ENCODE measurements at places on chromosomes 12 and 14.

DNA sequence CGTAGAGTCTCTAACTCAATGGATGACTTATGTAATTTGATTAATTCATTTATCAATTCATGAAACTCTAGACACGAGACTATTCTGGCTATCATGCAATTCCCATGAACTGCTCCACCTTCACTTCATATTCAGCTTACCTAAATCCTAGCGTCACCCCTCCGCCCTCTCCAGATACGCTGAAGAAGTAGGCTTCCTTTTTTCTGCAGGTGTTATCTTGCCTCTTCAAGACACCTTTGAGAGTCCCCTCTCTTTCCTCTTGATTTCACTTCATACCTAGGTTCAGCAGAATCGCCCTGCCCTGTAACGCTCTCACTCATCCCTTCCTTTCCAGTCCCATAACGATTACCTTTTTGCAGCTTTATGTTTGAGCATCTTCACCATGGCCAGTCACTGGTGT is 4.0 kb upstream of the RNASE4 start:
- DNase-seq, result no peak

GRCh38 chr12:46815809-46816208 is 10.0 kb downstream of the SLC38A4 start:
- no peak for DNase-seq

- DNase-seq, result no peak
Observed at GRCh38 chr12:132055535-132056096, 88.5 kb downstream of the DDX51 start.

GRCh38 chr12:47192051-47192450 is 112.3 kb upstream of the AMIGO2 start:
- no peak for DNase-seq

DNA sequence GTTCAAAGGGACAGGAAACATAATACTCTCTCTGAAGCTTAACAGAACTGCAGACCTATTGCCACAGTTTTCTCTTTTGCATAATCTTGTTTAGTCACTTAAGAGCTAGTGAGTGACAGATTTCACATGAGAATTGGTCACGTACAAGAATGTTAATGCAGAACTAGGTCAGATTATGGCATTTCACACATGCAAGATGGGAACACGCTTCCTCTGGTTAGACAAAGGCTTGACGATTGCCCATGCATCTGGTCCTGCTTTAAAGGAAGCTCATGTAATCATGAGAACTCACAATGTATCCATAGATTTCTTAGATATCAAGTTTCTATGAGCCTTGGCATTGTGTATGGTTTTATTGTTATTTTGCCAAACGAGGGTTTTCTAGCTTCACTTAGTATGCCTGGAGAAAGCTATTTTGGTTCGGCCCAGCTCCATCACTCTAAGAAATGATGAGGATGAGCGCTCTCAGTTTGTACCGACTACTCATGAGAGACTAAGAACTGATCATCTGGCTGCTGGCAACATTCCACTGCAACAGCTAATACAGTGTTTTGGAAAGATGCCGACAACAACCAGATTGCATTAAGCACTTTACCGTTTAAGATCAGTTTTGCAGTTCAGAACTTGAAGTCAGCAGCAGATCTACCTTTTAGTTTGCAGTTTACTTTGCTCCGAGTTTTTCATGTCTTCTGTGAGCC is 380.0 kb downstream of the DIO2 start:
- DNase-seq, result peak; percentile 40

DNA sequence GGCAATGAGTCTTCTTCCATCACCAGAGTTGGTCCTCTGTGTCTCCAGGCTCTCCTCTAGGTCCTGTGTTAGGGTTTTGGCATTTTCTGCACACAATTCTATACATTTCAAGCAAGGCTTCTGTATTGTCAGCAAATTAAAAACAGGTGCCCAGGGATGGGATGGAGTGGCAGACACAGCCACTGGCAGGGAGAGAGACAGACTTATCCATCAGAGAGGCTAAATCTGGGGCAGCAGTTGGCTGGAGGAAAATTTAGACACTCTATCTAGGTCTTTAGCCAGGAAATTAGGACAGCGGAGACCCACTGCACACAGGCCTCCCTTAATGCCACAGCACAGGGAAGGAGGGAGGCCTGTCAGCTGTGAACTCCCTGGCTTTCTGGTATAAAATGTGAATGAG is 20.2 kb downstream of the PLEKHD1 start:
- no peak for DNase-seq

DNA sequence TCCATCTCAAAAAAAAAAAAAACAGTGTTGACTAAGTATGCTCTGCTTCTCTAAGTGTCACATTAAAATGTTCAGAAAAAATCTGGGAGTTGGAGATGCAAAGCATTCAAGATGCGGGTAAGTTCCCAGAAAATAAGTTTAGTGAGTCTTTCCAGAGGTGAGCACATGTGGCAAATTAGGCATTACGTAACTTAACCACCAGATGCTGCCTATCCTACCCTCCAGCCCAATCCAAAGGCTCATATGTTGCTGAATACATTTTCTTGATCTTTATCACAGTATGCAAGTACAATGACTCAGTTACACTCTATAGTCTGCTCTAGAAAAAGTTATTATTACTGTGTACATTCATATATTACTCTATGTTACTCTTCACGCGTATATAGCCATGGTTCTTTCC is 3.6 kb downstream of the SLC2A14 start:
- DNase-seq, result peak; percentile 46

DNA sequence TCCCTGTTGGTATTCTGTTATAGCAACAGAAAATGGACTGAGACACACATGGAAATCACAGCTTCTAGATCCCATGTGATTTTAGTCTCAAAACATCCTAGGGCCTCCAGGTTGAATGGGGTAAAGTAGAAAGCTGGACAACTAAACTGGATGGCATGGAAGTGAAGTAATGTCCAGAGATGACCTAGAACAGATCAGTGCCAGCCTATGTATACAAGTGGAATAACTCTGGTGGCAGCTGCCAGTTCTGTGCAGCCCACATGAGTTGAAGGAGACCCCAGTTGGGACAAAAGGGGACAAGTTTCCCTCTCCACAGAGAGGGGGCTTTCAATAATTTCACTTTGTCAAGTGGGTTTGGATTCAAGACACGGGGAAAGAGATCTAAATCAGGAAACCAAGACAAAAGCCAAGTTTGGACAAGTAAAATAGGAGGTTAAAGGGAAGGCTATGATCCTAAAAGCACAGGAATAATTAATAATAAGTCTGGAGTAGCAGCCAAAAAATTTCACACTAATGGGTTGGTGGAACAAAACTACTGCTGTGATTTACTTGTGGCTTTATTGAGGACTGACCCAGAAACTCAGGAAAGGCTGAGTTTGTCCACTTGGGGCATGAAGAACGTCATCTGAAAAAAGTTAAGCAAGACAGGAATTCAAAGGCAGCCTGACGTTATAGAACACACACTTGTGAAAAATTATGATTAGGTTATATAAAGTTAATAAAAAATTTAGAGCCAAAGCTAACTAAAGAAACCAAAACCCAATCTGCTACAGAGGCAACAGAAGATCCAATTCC is 11.7 kb downstream of the KIF21A start:
- DNase-seq, result no peak

DNA sequence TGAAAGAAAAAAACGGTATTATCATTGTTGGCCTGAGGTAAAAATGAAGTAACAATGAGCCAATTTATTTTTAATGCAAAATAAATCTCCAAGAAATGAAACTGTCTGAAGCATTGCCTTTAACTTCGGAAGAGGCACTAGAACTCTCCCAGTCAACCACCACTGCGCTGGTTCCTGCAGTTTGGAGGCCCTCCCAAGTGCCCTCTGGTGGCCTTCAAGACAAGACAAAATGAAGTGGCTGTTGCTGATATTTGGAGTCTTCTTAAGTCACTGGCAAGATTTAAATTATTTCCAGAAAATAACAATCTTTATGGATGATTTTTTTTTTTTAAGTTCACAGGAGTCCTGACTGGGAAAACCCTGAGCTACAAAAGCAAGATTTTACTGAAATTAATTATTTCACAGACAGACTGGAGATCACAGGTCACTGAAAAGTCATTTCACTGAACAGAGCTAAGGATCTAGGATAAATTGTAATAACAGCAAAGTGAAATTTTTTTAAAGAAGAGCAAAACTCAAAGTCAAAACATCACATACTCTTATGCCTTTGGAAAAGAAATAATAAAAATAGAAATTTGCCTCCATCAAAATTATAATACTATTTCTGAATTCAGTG is 58.2 kb downstream of the DICER1 start:
- peak; percentile 50 for DNase-seq

GRCh38 chr12:26953447-26953846 is 15.2 kb downstream of the FGFR1OP2 start:
- no peak for DNase-seq

- DNase-seq, result no peak
Observed at GRCh38 chr12:24328261-24328660, 378.8 kb upstream of the SOX5 start.

- no peak for DNase-seq
Observed at GRCh38 chr14:44113769-44114730, 393.0 kb downstream of the FSCB start.

DNA sequence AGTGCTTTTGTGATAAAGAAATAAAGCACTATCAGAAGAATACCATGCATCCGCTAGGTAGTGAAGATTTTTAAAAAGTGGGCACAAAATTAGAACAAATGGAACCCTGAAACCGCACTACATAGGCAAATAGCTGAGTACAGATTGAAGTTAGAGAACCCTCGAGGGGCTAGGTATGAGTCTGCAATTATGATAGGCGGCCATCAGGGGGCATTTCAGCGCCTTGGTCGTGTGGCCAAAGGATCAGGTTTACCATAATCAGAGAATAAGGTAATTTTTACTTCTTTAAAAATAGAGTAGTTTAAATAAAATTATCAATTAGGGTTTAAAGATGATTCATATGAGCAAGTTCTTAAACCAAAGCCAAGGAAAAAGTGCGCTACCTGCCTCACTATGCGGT is 129.8 kb downstream of the TMX1 start:
- no peak for DNase-seq

GRCh38 chr12:92363295-92364146 is 217.9 kb upstream of the BTG1 start:
- DNase-seq, result no peak

- no peak for DNase-seq
Observed at GRCh38 chr12:113190761-113191160, 5.2 kb downstream of the RITA1 start.

DNA sequence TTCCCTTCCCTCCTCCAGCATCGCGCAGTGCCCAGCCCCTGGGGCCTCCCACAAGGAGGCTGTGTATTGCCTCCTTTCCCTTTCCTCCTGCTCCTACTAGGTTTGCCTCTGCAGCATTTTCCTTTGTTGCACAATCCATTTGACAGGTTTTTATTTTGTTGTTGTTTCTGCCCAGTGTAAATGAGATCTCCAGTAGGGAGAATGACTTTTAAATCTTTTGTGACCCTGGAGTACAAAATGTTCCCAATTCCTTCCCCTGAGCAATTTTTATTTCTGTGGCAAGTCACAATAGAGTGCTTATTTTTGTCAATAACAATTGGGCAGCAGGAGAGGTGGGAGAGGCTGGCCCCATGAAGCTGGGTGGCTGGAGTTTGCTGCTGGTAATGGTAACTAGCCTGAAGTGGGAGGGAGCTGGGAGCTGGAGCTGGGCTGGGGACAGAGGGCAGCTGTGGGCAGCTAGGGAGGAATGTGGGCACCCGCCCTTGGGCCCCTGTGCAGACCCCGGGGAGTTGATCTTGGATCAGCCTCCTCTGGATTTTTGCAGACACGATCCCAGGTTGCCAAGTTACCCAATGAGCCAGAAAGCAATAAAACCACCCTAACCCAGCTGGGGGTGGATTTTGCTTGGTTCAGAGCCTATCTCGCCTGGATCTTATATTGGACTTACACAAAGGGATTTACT is 160.1 kb downstream of the KTN1 start:
- no peak for DNase-seq

GRCh38 chr14:105165134-105165704 is 3.4 kb downstream of the JAG2 start:
- DNase-seq, result no peak

GRCh38 chr14:30872602-30873001 is 1.8 kb upstream of the COCH start:
- DNase-seq, result no peak

GRCh38 chr12:112418273-112418607 is 507 bp upstream of the PTPN11 start:
- no peak for DNase-seq

DNA sequence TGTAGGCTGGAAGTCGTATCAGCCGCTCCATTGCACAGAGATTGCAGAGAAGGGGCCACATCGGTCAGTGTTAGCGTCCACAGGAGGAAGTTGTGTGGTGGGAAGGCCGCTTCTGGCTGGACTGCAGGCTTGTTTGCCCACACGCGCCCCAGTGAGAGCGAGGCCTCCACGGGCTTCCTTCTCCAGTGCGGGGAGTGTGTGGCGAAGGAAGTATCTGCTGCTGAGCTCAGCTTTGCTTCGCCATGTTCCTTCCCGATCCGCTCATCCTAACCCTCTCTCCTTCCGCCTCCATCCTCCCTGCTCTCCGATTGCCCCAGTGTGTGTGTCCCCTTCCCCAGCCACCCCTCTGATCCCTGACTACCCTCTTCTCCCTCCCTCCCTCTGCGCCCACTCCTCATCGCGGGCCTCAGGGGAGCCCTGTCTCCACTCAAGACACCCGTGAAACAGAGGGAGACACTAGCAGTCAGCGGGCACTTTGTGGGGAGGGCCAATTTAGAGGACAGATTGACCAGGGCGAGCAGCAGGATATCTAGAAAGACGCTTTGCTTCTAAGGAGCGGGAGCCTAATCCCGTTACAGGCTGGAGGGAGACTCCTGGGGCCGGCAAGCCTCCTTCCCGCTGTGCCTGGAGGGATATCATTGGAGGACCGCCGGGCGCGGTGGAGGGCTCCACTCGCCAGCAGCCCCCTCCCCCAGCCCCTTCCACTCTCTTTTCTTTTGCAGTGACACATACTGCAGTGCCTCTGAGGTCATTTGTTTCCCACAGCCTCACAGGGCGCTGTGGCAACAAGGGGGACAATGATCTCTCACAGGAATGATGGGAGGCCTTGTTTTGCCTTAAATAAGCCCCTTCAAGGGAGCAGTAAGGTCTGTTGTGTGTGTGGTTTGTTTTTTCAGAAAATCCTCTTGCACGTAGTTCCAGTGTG is 428.8 kb downstream of the ZFP36L1 start:
- DNase-seq, result no peak

DNA sequence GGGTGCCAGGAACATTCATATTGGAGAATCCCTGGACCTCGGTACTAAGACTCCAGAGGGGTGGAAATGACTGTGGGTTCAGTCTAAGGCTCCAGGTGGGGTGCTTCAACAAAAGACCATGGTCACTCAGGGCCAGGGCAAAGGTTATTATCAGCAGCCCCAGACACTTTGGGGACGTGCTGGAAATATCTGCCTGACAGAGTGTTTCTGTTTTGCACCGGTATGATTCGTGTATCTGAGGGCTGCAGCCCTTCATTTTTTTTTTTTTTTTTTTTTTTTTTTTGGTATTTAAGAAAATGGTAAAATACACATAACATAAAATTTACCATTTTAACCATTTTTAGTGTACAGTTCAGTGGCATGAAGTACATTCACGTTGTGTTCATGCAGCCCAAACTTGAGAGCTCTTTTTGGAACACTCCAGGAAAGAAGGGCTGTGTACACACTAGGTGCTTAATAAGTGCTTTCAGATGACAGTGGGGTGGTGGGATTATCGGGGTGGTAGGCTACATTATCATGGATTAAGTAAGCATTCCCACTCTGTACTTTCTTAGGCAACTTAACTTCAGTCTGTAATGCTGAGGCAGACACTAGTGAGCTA is 120.3 kb downstream of the CHST11 start:
- no peak for DNase-seq

Data from GM04504 (cell line).